DMS 273 treated with DMSO at 0.1 percent for 48 hours (cell line): ENCODE measurements at places on chromosomes 6 and 20.

DNA sequence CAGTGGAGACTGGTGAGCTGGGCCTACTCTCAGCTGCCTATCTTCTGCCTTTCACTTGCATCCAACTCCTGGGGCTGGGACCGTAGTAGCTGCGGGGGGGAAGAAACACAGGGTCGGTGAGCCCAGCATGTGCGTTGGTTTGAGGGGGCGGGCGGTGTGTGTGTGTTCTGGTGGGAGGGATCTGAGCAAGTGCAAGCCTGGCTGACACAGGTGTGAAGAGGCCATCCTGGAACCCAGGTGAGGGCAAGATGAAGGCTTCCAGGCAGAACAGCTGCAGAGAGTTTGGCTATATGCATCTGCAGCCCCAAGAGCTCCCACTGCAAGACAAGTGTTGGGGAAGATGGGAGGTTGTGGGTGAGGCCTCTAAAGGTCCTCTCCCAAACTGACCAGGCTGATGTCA, 30.6 kb downstream of the MOCS1 start:
- DNase-seq, result no peak

GRCh38 chr6:71706523-71706922, 179.8 kb upstream of the RIMS1 start:
- no peak for DNase-seq

DNA sequence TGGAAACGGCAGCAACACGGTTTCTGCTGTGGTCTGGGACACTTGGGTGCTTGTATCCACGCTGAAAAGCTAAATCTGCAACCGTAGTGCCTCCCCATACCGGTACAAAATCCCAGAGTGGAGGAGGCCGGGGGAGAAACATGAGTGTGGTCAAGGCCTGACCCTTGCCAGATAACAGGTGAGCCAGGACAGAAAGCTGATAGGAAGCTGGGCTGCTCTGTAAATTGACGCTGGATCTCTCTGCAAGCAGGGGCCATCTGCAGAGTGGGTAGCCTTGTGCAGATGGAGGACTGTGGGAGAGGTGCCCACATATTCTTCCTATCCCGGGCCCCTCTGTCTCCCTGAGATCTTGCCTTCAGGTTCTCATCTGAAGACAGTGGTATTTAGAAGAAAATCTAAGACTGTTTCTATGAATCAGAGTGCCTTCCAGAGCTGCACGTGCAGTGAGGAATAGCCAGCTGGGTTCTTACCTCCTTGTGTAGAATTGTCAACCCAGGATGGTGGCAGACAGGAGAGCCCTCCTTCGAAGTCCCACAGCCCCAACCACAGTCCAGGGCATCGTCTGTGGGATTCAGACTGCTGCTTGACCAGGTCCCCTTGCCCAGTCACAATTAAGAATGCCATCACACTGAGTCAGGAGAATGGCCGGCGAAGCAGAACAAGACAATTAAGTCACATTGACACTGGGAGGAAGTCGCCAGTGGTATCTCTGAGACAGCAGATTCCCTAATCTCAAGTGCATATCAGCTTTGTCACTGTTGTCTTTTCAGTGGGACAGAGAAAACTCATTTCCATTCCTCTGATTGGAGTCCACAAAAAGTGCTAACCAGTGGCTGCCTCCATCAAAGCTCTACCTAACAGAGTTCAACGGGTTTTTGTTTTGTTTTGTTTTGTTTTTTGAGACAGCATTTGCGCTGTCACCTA, 100.0 kb upstream of the RIPOR2 start:
- DNase-seq, result no peak

DNA sequence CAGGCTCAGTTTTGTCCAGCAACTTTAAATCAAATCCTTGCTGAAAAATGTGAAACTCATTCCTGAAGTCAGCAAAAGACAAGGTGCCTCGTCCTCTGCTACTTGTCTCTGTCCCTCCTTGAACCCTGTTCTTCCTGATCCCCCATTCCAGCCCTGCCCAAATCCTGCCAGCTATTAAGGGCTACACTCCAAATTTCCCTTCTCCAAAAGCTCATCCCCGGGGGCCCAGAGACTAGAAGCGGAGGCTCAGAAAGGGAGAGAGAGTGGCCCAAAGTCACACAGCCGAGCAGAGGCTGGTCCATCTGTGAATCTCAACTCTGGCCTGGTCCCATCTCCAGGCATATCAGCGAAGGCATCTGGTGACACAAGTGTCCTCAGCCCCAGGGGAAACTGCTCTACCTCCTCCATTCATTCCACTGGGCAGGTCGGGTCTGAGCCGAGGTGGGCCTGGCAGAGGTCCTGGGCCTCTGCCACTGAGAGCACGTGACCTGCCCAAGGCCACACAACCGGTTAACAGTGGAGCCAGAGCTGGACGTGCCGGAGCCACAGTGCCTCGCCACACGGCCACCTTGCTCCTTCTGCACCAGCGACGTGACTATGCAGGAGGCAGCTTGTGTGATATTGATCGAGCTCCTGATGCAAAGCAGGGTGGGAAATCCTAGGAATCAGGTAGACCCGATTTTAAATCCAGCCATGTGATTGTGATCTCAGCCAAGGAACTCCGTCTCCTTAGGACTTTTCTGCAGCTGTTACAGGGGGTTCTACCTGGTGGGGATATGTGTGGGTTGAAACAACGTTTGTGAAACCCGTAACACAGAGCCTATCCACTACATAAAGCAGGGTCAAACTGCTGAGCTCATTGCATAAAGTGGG, 28.6 kb downstream of the NOL4L start:
- no peak for DNase-seq

DNA sequence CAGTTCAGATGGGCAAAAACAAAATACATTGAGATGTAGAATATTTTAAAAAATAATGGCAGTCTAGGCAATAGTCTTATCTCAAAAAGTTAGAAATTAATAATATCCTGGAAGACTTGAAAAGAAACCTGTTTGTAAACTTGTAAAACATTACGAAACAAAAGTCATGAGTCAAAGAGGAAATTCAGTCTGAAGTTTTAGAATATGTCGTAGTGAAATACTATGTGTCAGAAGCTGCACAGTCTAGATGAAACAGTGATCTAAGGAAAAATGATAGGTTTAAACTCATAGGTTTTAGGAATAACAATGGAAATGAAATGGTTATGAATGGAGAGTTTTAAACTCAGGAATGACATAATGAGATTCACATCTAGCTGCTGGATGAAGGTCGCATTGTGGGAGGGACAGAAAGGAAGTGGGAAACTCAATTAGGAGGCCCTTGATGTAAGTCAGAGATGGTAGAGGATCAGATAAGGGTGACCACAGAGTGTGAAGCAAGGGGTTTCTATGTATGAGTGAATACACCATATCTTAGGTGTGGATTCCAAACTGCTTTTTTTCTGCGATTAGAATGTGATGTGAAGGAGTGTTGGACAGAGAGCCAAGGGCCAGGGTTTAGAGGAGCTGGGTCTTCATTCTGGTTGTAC, 2.8 kb downstream of the SNRPB2 start:
- DNase-seq, result no peak

DNA sequence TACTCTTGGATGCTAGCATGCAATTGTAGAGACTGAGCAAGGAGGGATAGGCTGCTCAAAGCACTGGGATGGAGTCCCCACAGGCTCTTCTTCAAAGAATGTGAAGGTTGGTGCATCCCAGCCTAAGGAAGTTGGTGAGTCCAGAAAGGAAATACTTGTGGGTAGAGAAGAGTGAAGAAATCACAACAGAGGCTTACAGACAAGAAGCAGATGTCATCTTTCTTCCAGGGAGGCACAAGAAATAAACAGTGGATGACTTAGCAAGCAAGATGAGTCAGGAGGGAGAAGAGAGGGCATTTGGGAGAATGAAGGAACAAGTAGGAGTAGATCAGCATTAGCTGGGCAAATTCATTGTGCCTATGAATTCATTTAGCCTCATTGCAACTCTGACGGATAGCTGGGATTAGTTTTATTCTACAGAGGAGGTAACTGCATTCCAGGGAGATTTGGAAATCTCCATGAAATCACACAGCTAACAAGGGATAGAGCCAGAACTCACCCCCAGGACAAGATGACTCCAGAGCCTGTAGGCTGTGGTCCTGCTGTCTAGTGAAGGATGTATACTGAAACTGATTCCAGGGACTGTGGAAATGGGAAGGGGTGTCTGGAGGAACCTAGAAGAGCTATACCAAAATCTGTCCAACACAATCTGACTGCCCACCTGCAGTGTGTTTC, 125.8 kb upstream of the SPTLC3 start:
- DNase-seq, result no peak

GRCh38 chr20:60266177-60266823, 308.1 kb downstream of the CDH26 start:
- no peak for DNase-seq

DNA sequence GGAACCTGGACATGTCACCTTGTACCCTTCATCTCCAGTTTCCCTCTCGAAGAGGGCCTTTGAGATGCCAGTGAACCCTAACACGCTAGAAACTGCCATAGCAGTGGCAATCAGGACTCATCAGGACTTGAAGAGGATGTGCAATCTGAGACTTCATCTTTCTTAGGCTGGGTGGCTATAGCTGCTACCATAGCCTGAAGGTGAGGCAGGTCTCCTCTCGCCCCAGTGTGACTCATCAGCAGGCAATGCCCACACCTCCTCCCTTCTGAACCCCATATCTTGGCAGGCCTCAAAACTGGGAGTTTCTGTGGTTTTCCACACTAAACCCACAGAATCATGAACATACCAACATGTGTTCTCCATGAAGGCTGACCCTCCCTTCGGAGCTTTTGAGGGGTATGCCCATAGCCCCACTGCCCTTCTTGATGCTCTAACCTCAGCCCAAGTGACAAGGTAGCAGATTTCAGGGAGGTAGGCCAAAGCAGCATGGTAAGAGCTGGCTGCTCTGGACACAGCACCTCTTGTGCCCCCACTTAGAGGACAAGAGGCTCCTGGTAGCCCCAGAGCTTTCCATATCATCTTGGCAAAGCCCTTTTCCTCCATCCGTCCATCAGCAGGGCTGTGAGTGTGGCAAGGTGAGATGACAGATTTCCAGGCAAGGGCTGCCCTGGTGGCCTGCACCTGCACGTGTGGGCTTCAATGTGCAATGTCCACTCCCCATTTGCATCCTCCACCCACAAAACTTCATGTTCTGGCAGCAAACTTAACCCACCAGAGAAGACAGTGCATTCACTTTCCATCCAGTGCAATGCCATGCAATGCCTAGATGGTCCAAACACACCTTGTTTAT, 2.6 kb downstream of the BLCAP start:
- no peak for DNase-seq

- DNase-seq, result no peak
Observed at GRCh38 chr6:113735491-113735890, 121.7 kb upstream of the MARCKS start.

DNA sequence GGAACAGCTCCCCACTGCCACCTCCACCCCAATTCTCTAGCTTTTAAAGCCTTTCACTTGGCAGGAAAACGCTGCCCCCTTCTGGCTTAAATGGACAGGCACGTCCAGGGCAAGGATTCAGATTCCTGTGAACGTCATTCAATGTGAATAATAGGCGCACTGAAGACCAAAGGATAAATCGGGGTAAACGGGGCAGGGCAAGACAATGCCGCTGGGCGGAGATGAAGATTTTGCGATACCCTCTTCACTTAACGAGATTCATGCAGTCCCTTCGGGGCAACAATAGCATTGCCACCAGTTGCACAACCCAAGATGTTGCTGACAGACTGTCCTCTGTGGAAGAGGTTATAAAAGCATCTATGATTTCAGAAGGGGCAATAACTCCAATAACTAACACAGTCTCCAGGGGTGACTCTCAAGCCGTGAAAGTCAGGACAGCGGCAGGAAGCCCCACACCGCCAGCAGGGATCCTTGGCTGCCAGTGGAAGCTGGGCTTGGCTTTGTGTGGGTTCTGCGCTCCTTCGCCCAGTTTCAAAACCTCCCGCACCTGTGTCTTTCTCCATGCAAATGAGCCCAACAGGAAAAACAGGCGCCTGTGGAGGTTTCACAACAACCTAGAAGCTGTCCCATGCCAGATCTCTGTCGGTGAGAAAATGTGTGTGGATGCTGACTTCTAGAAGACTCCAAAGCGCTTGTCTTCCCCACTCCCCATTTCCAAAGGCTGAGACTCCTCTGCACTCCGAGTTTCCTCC, 291.8 kb downstream of the BMP7 start:
- no peak for DNase-seq

GRCh38 chr20:32189691-32190615, 17.6 kb downstream of the PLAGL2 start:
- DNase-seq, result no peak

- no peak for DNase-seq
Observed at GRCh38 chr6:99592900-99593299, 13.7 kb upstream of the PRDM13 start.

- no peak for DNase-seq
Observed at GRCh38 chr6:4703382-4703781, 72.8 kb upstream of the CDYL start.

DNA sequence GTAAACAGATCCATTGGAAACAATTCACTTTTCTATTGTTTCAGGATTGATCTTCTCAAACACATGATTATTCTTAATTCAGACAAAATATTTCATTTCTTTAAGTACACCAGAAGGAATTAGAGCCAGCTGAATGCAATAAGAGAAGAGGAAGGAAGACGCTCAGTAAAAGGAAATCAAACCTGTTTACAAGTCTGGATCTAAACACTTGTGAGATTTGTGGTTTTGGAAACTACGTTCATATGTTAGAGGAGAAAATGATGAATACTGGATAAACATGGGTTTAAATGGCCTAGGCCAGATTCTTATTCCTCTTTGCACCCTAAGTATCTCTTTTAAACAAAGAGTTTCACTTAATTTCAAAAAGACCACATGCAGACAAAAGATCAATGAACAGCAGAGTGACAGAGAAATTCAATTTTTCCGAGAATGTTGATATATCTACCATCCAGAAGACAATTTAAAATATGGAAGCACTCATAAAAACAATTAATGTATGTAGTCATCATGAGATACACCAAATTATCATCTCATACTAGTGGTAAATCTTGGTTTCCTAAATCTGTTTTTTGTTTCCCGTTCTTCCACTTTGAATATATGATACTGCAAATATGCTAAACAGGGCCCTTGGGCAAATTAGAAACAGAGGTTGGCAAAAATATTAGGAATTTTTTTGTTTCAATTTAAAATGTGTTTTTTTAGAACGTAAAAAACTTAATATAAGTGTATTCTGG, 703.5 kb upstream of the CITED2 start:
- DNase-seq, result no peak

DNA sequence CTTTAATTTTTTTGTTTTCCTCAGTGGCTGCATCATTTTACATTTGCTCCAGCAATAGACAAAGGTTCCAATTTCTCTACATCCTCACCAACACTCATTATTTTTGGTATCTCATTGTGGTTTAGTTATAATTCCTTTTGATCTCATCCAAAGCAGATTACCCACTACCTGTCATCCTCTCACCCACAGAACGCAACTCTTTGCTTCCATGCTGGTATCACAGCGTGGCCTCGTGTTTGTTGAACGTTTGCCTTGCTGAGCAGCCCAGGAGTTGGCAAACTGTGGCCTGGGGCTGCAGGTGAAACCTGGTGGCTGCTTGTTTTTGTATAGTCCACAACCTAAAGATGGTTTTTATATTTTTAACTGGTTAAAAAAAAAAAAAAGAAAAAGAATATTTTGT, 181.9 kb downstream of the BCAS1 start:
- DNase-seq, result no peak

DNA sequence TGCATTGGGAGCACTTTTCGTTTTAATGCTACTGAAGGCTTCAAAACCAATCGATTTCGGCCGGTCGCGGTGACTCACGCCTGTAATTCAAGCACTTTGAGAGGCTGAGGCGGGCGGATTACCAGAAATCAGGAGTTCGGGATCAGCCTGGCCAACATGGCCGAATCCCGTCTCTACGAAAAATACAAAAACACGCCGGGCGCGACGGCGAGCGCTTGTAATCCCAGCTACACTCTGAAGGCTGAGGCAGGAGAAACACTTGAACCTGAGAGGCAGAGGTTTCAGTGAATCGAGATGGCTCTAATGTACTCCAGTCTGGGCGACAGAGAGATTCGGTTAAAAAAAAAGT, 58.4 kb downstream of the TRIM38 start:
- DNase-seq, result no peak
